Left hindlimb (tissue), 1 donor: ENCODE measurements at places on chromosomes 12 and 14.

DNA sequence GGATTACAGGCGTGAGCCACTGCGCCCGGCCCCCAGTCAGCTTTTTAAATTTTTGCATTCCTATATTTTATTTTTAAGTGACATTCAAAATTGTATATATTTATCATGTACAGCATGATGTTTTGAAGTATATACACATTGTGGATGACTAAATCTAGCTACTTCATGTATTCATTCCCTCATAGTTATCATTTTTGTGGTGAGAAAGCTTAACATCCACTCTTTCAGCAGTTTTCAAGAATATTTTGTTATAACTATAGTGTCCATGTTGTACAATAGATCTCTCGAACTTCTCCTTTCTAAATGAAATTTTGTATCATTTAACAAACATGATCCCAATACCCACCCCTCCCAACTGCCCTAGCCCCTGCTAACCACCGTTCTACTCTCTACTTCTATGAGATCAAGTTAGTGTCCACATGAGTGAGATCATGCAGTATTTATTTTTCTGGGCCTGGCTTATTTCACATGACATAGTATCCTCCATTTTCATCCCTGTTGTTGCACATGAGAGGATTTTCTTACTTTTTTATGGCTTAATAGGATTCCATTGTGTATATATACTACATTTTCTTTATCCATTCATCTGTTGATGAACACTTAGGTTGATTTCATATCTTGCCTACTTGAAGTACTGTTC, 8.8 kb upstream of the HEBP1 start:
- DNase-seq: no peak

DNA sequence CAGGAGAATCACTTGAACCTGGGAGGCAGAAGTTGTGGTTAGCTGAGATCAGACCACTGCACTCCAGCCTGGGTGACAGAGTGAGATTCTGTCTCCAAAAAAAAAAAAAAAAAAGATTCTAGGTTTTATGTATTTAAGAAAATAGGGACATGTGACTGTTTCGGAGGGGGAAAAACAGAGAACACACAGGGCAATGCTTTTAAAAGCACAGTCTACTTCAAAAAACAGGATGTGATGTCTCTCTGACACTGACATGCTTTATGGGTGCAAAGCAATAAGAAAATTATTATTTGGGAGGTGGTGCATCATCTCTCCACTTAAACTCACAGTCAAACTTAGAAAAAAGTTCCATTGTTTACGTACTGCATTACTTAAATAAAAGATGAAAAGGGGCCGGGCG, 28.7 kb downstream of the CLIP1 start:
- DNase-seq: no peak

DNA sequence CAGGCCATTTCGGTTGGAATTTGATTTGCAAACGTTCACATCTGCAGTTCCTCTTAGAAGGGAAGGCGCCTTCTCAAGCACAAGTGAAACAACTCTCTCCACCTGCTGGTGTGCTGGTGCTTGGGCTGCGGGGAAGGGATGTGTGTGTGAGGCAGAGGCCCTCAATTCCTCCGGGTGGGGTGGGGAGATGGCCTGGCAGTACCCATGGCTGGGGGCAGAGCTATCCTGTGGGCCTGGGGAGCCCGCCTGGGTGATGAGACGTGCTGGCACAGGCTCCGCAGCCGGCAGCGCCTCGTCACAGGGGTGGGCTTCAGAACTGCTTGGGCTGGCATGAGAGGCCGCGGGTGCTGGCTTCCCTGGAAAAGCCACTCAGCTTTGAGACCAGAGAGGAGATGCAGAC, 28.9 kb upstream of the TDRD9 start:
- DNase-seq: no peak

- no peak for DNase-seq
These were observed 78.5 kb downstream of the CALM1 start for GRCh38 chr14:90475298-90475697.

GRCh38 chr14:23113431-23114119, 5.5 kb downstream of the CEBPE start:
- DNase-seq: no peak
